ENCODE measurements at places on chromosomes 5 and 9. TPM values are rescaled to one million over a fixed set of nuclear protein-coding genes. Genes with fewer than 3 reads are reported as not detected.

Gene CARTPT
- total RNA-seq, result not detected

DNA sequence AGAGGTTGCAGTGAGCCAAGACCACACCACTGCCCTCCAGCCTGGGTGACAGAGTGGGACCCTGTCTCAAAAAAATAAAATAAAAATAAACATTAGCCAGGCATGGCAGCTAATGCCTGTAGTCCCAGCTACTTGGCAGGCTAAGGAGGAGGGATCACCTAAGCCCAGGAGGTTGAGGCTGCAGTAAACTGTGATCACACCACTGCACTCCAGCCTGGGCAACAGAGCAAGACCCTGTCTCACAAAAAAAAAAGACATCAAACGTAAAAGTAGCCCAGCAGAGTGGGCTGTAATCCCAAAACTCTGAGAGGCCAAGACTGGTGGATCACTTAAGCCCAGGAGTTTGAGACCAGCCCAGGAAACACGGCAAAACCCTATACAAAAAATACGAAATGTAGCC lies 19.0 kb downstream of the UIMC1 start:
- no peaks in the 10 kb centered on the region for H3K27me3 ChIP-seq
- no peak overlapping the region for H3K4me3 ChIP-seq
- DNase-seq, result no peak
- H3K36me3 ChIP-seq, result peaks cover 15% of the 10 kb centered on the region
- peaks cover 22% of the 10 kb centered on the region for H3K4me1 ChIP-seq

Gene CMYA5
- total RNA-seq, result 0.29 TPM

- H3K27ac ChIP-seq, result no peak overlapping the region
- peaks cover 8% of the 10 kb centered on the region for H3K4me1 ChIP-seq
- no peaks in the 10 kb centered on the region for H3K36me3 ChIP-seq
- no peak overlapping the region for H3K4me3 ChIP-seq
- H3K27me3 ChIP-seq, result no peaks in the 10 kb centered on the region
These were observed 5.6 kb upstream of the TBC1D13 start for GRCh38 chr9:128781187-128782070.

Gene F2RL2
- not detected for total RNA-seq

- no peaks in the 10 kb centered on the region for H3K4me1 ChIP-seq
- no peak overlapping the region for H3K27ac ChIP-seq
- peak; percentile 58 for DNase-seq
- peaks cover 30% of the 10 kb centered on the region for H3K27me3 ChIP-seq
- H3K36me3 ChIP-seq, result no peaks in the 10 kb centered on the region
- H3K4me3 ChIP-seq, result no peak overlapping the region
These were observed 187.1 kb upstream of the BRINP1 start for GRCh38 chr9:119556129-119556875.

Gene CRB2
- 0.06 TPM for total RNA-seq

DNA sequence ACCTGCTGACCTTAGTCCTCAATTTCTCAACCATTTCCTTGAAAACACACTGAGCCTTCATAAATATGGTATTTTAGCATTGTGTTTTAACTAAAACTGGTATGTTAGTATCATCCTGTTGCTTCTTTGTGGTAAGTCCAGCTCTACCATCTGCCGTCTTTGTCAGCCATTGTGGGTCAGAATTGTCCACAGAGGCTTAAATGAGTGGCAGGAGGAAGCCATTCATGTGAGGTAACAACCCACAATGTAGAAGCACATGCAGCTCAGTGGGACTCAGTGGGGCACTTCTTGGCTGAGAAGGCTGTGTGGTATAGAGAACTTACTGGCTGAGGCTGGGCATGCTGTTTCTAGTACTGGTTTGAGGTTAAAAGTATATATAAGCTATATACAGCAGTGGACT lies 149.2 kb upstream of the NR3C1 start:
- H3K4me3 ChIP-seq, result no peak overlapping the region
- H3K27ac ChIP-seq, result no peak overlapping the region
- H3K27me3 ChIP-seq, result no peaks in the 10 kb centered on the region
- DNase-seq, result no peak

Gene C5orf52
- not detected for total RNA-seq

GRCh38 chr5:125411071-125411743 lies 664.8 kb upstream of the ZNF608 start:
- no peaks in the 10 kb centered on the region for H3K36me3 ChIP-seq
- H3K4me1 ChIP-seq, result peaks cover 9% of the 10 kb centered on the region
- no peak for DNase-seq
- no peak overlapping the region for H3K4me3 ChIP-seq

DNA sequence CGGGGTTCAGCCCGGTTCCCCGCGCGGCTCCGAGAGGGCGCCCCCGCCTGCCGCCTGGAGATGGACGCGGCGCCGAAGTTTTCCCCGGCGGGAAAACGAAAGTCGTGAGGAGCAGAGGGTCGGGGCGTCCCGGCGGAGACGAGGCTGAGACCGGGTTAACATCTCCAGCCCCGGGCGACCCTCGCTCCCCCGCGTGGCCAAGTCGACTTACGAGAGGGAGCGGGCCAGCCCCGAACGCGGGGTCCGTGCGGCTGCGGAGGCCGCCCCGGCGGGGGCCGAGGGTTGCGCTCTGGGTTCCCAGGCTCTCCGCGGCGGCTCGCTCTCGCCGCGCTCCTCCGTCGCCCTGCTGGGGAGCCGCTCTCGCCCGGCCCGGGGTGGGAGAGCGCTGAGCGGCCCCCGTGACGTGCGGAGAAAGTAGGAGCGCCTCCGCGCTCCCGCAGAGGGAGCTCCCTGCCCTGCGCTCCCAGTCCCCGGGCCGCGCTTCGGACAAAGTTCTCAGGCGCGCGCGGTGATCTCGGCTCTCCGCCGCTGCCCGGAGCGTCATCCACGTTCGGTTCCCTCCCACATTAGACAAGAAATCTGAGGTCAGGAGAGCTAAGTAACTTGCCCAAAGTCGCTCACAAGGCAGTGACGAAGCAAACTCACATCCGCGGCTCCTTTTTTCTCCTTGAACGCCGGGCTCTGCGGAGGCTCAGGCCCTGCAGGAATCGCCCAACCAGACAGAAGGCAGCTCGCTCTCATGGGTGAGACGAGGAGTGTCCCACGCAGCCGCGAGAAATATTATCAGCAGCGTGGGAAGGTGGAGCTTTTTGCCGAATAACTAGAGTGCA lies 1.2 kb upstream of the GCNT4 start:
- peaks cover 2% of the 10 kb centered on the region for H3K36me3 ChIP-seq
- H3K27ac ChIP-seq, result peak overlapping the region; percentile 82
- peak; percentile 65 for DNase-seq
- no peaks in the 10 kb centered on the region for H3K27me3 ChIP-seq
- peaks cover 79% of the 10 kb centered on the region for H3K4me1 ChIP-seq

DNA sequence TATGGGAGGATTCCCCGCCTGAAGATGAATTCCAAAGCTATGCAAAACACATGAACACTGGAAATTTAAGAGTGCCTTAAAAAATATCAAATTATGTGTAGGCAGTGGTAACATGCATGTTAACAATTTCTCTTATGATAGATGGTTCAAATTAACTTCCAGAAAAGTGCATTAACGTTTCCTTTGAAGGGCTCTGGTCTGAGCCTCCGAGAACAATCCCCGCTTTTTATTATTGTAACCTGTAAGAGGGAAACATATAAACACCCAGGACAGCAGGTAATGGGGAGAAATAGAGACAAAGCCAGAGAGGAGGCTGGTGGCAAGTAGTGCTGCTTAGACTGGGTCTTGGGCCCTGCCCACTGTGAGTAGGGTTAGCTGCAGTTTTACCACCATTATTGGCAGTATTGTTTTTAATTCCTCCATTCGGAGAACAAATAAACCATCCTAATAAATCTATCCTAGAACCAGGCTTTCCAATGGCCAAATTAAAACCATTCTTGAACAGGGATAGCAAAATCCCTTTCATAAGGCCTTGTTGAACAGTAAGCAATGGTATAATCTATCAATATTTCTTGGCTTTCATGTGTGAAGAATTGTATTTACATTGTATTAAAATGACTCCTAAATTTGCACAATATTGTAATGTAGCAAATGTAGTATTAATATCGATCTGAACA lies 6.3 kb downstream of the NR2F1 start:
- no peak for DNase-seq
- H3K27me3 ChIP-seq, result peaks cover 69% of the 10 kb centered on the region
- no peak overlapping the region for H3K27ac ChIP-seq

DNA sequence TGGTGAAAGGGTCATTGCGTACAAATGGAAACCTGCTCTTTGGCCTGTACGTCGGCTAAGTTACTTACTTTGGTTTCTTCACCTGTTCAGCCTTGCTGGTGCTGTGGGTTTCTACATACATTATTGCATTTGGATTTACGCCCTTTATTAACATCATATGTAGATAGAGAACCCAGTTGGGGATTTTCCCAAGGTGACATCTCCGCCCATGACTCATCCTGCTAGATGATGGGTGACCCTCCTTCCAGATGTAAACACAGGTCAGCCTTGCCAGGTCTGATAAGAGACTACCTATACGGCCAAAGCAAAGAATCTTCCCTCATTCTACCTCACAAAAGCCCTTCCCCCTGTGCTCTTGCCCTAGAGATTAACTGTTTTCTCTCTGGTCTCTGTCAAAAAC lies 360.9 kb downstream of the KDM4C start:
- no peak overlapping the region for H3K4me3 ChIP-seq
- peaks cover 18% of the 10 kb centered on the region for H3K36me3 ChIP-seq
- H3K4me1 ChIP-seq, result peaks cover 20% of the 10 kb centered on the region
- H3K27ac ChIP-seq, result no peak overlapping the region
- DNase-seq, result no peak

- H3K27ac ChIP-seq, result no peak overlapping the region
- no peak overlapping the region for H3K4me3 ChIP-seq
- H3K4me1 ChIP-seq, result peaks cover 7% of the 10 kb centered on the region
- peaks cover 5% of the 10 kb centered on the region for H3K36me3 ChIP-seq
- H3K27me3 ChIP-seq, result peaks cover 26% of the 10 kb centered on the region
These were observed 105.5 kb upstream of the CPLX2 start for GRCh38 chr5:175765858-175766257.

DNA sequence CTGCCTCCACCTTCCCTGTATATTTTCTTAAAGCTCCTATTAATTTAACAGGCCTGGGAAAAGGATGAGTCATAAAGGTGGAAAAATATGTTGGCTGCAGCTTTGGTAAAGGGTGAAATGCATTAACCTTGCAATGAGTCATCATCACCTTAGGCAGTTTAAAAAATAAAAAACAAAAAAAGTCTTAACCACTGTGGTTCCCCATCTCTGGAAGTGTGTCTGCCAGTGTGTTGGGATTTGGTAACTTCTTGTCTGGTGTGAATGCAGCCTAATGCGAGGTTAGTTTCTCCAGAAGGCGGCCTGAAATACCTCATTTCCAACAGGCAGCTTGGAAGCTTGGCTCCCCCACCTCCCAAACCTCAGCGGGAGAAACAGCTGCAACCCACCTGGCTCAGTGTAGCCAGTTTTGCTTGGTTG lies 265.3 kb upstream of the GAS1 start:
- DNase-seq, result no peak
- no peaks in the 10 kb centered on the region for H3K4me1 ChIP-seq
- H3K4me3 ChIP-seq, result no peak overlapping the region
- H3K36me3 ChIP-seq, result no peaks in the 10 kb centered on the region

DNA sequence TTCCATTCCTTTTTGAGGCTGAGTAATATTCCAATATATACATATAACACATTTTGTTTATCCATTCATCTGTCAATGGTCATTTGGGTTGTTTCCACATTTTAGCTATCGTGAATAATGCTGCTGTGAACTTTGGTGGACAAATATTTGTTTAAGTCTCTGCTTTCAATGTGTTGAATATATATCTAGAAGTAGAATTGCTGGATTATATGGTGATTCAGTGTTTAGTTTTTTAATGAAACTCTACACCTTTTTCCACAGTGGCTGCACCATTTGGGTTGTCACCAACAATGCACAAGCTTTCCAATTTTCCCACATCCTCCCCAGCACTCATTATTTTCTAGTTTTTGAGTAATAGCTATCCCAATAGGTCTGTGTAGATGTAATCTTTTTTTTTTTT lies 69.5 kb downstream of the ACTBL2 start:
- H3K27ac ChIP-seq, result no peak overlapping the region
- no peak for DNase-seq
- H3K4me1 ChIP-seq, result no peaks in the 10 kb centered on the region
- no peaks in the 10 kb centered on the region for H3K27me3 ChIP-seq

DNA sequence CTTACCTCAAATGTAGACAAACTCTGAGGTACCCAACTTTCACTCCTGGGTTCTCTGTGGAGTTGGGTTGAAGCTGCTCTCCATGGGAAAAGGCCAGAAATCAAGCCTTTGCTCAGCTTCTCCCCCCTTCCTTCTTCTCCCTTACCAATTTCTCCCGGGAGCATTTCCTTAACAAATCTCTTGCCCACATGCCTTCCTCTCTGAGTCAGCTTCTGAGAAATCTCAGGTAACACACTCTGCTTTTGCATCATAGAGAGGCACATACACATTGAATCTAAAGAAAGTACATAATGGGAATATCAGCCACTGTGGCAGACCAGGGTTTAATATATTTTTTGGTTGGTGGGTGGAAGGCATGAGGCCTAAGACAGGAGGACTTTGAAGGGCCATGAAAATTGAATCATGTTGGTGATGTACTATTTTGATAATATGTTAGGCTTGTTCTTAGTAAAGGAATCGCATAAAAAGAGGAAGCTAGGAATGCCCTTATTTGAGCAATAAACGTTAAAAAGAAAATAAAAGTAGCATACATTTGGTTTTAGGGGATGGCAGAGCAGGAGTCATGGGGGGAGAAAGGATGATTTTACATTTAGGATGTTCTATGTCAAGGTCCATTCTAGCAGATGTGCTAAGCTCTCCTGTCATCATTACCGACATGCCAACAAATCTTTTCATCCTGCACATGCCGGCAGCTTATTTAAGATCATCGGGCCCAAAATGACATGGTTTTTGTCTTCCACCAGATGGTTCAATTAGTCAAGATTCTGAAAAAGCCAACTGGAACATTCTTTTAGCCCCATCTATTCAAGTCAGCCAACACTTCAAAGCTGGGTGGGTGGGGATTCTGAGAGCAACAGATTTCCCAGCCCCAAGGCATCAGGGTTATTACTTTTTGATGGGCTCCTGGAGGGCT lies 199.5 kb upstream of the CLINT1 start:
- H3K36me3 ChIP-seq, result no peaks in the 10 kb centered on the region
- no peak overlapping the region for H3K27ac ChIP-seq
- H3K4me3 ChIP-seq, result no peak overlapping the region
- H3K4me1 ChIP-seq, result no peaks in the 10 kb centered on the region
- peaks cover 20% of the 10 kb centered on the region for H3K27me3 ChIP-seq

Gene GRPEL2
- total RNA-seq, result 55.3 TPM

- no peaks in the 10 kb centered on the region for H3K27me3 ChIP-seq
- DNase-seq, result peak; percentile 50
- peaks cover 37% of the 10 kb centered on the region for H3K4me1 ChIP-seq
- no peak overlapping the region for H3K27ac ChIP-seq
- peaks cover 7% of the 10 kb centered on the region for H3K36me3 ChIP-seq
- no peak overlapping the region for H3K4me3 ChIP-seq
These were observed 474 bp downstream of the HMGCR start for GRCh38 chr5:75337366-75338021.

Gene FBXL7
- not detected for total RNA-seq

GRCh38 chr5:152397581-152397980 lies 7.5 kb downstream of the NMUR2 start:
- H3K27ac ChIP-seq, result no peak overlapping the region
- DNase-seq, result no peak
- H3K27me3 ChIP-seq, result no peaks in the 10 kb centered on the region
- H3K4me1 ChIP-seq, result no peaks in the 10 kb centered on the region
- no peaks in the 10 kb centered on the region for H3K36me3 ChIP-seq

- H3K27me3 ChIP-seq, result peaks cover 10% of the 10 kb centered on the region
- no peak overlapping the region for H3K27ac ChIP-seq
These were observed 439.9 kb downstream of the GADD45G start for GRCh38 chr9:90044710-90045151.

Measured in activated naive CD8-positive, alpha-beta T cell treated with anti-CD3 and anti-CD28 coated beads for 36 hours (primary cell).